CD4-positive, alpha-beta T cell treated with Interferon gamma for 1 hour (primary cell): ENCODE measurements at places on chromosomes 12 and 14.

DNA sequence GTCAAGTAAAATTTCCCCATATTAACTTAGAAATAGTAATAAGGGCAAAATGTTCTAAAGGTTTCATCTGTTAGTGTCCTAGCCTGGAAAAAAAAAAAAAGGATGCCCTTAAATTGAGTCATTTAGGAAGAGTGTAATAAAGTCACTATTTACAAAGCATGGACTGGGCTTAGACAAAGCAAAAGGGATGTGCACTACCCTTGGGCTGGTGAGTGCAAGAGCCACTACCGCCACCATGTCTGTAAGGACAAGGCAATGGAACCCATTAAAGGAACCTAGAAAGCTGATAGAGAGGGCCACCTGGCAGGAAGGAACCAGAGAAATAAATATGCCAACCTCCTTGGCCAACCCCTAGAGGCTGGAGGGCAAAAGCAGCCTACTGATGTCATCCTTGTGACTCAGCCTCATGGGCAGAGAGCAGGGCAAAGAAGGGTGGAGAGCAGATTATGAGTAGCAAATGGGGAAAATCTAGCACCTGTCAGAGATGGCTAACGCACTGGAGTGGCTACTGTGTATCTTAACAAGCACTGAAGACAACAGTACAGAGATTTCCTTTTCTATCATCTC is 59.5 kb upstream of the FUT8 start:
- no peak for DNase-seq

GRCh38 chr12:3341594-3341993 is 149.4 kb upstream of the PRMT8 start:
- DNase-seq: no peak

GRCh38 chr14:90301668-90302090 is 30.1 kb downstream of the NRDE2 start:
- no peak for DNase-seq

GRCh38 chr12:9243999-9244649 is 35.9 kb upstream of the PZP start:
- no peak for DNase-seq

- no peak for DNase-seq
Observed at GRCh38 chr14:72366619-72367018, 434.4 kb downstream of the RGS6 start.

DNA sequence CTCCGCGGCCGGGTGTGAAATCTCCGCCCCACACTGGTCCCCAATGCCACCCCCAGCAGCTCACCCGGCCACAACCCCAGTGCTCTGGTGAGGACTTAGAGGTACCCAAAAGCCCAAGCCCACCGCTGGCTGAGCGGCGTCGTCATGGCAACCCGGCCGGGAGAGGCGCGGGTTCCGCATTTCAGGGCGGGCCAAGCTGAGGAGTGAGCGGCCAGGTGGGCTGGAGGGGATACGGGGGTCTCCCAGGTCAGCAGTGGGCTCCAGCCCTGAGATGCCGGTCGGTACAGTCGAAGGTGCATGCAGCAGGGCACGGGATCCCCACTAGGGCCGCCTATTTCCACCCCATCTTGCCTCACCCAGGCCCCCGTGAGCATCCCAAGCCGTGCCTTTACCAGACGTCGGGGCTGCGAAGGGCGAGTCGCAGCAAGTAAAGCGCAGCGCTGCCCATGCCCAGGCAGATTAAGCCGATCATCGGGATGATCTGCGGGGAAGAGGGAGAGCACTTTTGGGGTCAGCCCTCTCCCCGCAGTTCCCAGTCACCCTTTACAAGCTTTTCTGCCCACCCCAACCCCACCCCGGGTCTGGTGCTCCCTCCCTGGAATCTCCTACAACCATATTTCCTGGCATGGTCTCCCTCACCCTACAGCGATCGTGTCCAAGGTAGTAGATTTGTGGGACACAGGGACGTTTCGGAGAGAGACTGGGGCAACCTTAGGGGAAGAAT is 6.9 kb downstream of the SHMT2 start:
- DNase-seq: peak; percentile 41

GRCh38 chr14:71395151-71395604 is 487.9 kb downstream of the PCNX1 start:
- DNase-seq: no peak

GRCh38 chr12:95700316-95700785 is 90.2 kb downstream of the NTN4 start:
- no peak for DNase-seq

DNA sequence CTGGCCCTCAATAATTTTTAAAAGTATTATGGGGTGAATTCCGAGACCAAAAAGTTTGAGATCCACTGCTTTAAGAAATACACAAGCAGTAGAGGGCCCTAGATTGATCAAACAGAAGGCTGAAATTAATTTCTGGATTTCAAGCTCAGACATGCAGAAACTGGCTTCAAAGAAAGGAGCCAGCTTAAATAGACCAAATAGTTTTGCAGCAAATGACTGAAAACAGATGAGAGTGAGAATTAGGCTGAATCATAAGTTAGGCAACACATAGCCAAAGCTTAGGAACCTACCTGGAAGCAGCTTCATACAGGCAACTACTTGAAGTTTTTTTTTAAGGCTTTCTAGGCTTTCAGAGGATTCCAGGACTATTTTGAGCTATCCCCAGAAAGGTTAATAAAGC is 12.4 kb downstream of the ATF7 start:
- no peak for DNase-seq

GRCh38 chr12:115204957-115205754 is 521.2 kb upstream of the TBX3 start:
- no peak for DNase-seq

GRCh38 chr12:131060011-131060703 is 106.5 kb downstream of the ADGRD1 start:
- DNase-seq: no peak

DNA sequence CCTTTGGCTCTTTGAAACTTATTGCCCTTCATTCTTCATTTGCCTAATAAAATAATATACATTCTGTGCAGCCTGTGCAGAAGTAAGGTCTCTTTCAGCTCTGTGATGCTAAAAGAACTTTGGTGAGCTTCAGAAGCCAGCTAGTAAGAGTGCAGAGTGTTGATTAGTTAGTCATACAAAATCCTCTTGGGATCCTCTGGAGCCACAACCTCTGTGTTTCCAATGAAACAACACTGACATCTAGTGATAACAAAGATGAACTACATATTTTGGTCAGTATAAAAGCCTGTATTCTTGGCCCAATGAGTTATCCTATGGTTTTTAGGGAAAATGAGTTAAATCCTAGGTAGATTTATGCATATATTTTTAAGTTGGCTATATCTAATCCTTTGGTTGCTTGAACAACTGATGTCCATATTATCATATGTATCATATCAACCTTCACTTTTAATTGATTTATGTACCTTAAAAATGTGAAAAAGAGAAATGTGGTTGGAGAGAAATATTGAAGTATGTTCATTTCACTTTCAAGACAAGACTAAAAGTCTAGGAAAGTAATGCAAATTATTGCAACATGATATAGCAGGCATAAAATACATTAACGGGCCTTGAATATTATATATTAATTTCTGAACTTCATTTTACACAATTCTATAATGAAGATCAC is 158.4 kb downstream of the KLHL28 start:
- no peak for DNase-seq

DNA sequence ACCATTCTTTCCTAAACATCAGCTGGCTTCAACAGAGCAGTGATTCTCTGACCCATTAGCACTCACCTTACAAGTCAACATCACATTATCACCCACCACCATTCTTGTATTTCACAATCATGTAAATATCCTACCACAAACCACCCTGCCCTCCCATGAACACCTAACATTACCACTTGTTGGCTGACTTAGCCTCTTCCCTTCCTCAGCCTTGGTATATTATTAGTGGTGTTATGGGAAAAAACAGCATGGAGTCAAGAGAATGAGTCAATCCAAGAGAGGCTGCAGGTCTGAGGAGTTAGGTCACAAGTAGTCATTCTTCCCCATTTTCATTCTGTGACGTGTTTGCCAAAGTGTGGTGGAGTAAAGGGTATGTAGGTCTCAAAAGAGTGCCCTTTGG is 22.3 kb upstream of the MGP start:
- no peak for DNase-seq
